ENCODE measurements at places on chromosomes 6 and 20.

DNA sequence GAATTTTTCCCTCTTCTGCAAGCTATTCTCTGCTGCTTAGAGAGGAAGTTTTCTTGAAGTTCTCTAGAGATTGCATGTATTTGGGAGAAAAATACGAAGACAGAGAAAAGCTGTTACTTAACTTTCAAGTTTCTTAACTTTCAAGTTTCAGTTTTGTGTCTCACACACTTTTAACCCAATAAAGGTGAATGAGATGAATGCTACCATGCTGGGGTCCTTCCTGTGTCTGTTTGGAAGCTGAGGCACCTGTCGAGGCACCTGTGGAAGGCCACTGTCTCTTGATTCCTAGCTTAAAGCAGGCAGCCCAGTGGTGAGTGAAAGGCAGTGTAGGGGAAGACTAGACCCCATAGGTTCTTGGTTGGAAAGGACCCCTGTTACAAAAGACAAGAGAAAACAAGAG lies 372.8 kb upstream of the JARID2 start:
- no peak for DNase-seq

GRCh38 chr20:21031666-21032065 lies 74.5 kb downstream of the LINC00237 start:
- no peak for DNase-seq

GRCh38 chr6:19838442-19839236 lies 1.5 kb downstream of the ID4 start:
- peak; percentile 38 for DNase-seq

- DNase-seq: no peak
These were observed 24.2 kb downstream of the MYBL2 start for GRCh38 chr20:43690943-43691598.

- no peak for DNase-seq
These were observed 11.6 kb downstream of the SRSF3 start for GRCh38 chr6:36605560-36606391.

GRCh38 chr6:123529058-123529457 lies 107.7 kb downstream of the TRDN start:
- DNase-seq: no peak

GRCh38 chr6:150932996-150933395 lies 67.5 kb downstream of the MTHFD1L start:
- DNase-seq: no peak

GRCh38 chr6:105907301-105907700 lies 178.8 kb upstream of the PRDM1 start:
- no peak for DNase-seq

Measured in left ventricle myocardium superior (tissue), 1 donor.